ENCODE measurements at places on chromosomes 2 and 18.
A peak's percentile ranks its signal among the peaks of the same experiment; 100 is the strongest.

DNA sequence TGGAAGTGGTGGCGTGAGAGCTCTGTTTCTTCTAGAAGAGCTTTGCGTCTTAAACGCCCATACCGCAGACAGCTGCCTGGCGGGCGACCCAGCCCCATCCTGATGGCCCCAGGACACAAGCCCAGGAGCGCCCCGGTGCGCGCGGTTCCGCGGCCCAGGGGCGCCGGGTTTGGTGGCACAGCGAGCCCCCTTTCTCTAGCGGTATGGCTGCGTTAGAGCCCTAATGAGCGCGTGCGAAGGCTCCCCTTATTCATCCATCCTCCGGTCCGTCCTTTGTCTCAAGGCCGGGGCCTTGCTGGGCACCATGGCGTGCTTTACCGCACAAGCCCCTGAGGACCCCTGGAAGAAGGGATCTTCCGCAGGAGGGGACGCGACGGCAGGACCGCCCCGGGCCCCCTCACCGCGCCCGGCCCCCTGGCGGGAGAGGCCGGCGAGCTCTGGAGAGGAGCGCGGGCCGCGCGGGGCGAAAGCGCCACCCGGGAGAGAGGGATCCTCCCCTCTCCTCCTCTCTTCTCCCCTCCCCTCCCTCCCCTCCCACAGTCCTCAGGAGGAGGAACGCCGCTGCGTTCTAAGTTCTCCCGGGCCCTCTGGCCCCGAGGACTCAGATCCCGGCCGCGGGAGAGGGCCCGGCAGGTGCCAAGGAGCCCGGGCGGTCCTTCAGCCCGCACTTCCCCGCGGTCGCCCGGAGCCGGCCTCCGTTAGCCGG is 626 bp upstream of the SLC1A4 start:
- DNase-seq = peak; percentile 57

GRCh38 chr2:121635371-121635770 is 13.9 kb downstream of the CLASP1 start:
- no peak for DNase-seq

DNA sequence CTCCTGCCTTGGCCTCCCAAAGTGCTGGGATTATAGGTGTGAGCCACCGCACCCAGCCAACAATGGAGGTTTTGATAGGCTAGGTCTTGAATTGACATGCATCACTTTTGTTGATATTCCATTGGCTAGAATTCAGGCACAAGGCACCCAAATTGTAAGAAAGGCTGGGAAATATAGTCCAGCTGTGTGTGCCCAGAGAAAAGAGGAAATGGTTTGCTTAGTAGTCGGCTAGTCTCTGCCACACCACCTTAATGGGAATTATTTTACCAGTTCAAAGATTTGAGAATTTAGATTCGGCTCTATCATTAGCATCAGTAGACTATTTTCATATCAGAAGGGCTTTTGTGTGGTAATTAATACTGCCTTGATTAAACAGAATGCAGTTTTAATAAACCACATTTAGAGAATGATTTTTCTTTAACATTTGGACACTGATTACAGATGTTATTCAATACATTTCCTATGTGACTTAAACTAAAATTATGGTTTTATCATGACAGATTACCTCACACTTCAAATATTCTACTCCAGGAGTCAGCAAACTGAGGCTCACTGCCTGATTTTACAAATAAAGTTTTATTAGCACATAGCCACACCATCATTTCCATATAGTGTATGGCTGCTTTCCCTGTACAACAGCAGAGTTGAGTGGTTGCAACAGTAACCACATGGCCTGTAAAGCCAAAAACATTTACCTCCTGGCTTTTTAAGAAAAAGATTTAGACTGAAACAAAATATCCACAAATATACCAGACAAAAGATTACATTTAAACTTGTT is 27.4 kb downstream of the DBI start:
- DNase-seq = no peak

DNA sequence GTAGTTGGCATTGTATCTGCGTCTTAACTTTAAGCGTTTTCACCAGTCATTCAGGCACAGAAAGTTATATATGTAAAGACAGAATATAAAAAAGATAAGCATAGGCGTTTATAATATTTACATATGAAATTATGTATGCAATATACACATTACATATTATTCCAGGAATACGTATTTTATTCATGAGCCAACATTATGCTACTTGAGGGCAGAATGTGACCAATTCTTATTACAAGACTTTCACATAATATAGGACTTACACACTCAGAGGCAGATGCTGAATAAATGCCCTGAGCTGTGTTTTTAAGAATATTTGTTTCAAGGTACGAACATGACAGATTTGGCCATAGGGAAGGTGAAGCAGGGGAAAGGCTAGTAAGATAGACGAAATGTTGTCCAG is 874.7 kb downstream of the NRXN1 start:
- no peak for DNase-seq

GRCh38 chr2:216315802-216316603 is 56.3 kb downstream of the MARCHF4 start:
- DNase-seq = peak; percentile 96

GRCh38 chr18:48993586-48993985 is 42.8 kb upstream of the SMAD7 start:
- peak; percentile 71 for DNase-seq

GRCh38 chr2:163621445-163622004 is 114.3 kb downstream of the FIGN start:
- no peak for DNase-seq

DNA sequence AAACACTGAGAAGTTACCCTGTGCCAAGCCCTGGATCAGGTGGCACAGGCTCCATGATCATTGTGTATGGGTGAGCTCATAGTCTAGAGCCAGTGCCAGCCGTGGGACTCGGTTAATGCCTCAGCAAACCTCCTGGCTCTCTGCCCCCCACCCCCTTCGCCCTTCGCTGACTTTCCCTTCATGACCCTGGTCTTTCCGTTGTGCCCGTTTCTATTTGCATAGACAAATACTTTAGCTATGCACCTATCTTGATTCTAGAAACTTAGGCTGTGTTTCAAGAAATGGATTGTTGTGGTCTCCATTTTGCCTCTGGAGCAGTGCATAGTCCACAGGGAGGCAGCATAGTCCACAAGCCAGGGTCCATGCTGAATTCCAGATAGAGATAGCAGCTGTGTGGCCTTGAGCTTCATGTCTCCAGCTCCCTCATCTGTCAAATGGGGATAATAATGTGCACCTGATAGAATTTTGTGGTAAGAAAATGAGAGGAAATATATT is 44.8 kb upstream of the KDM3A start:
- no peak for DNase-seq

GRCh38 chr2:104033399-104033798 is 820.5 kb upstream of the POU3F3 start:
- DNase-seq = no peak

GRCh38 chr2:15747603-15748471 is 156.2 kb downstream of the DDX1 start:
- DNase-seq = no peak

DNA sequence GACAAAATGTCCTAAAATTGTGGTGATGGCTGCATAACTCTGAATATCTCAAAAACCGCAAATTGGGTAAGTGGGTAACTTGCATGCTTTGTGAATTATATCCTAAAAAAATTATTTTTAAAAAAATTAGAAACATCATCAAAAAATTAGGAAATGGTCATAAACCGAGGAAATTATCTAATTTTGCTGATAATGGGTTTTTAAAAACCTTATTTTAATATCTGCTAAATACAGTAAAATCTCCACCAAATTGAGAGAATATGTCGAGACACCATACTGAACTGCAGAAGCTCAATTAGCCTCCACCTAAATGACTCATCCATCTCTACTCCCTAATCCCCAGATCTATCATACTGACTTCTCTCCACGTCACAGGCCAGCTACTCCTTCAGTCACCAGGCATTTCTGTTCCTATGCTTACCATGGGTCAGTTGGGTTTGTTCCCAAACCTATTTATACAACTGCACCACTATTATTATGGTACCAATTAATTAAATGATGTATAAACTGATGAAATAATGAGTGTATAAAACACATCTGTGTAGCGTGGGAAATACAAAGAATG is 36.1 kb downstream of the SPIRE1 start:
- DNase-seq = peak; percentile 34

GRCh38 chr18:31931886-31932240 is 11.1 kb downstream of the TRAPPC8 start:
- DNase-seq = no peak

DNA sequence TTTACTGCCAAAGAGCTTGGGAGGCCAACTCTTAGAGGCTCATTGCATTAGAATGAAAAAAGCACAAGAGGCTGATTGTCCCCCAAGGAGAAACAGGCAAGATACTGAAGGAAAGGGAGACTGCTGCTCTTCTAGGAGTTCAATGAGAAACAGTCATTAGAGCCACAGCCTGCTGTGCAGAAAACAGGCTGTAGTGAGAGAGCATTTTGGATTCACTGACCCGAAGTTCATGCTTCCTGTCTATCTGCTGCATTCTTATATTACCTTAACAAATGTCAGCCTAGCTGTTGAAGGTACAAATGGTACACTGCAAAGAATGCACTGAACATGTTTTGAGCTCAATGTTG is 423.3 kb downstream of the SETBP1 start:
- DNase-seq = no peak

GRCh38 chr2:218783688-218784087 is 1.7 kb downstream of the CYP27A1 start:
- no peak for DNase-seq

- no peak for DNase-seq
Measured at GRCh38 chr2:52500561-52500960, 1267.0 kb upstream of the CHAC2 start.

GRCh38 chr2:160055726-160056108 is 6.7 kb downstream of the PLA2R1 start:
- no peak for DNase-seq

- DNase-seq = no peak
Measured at GRCh38 chr2:122216071-122216470, 460.6 kb downstream of the TSN start.

DNA sequence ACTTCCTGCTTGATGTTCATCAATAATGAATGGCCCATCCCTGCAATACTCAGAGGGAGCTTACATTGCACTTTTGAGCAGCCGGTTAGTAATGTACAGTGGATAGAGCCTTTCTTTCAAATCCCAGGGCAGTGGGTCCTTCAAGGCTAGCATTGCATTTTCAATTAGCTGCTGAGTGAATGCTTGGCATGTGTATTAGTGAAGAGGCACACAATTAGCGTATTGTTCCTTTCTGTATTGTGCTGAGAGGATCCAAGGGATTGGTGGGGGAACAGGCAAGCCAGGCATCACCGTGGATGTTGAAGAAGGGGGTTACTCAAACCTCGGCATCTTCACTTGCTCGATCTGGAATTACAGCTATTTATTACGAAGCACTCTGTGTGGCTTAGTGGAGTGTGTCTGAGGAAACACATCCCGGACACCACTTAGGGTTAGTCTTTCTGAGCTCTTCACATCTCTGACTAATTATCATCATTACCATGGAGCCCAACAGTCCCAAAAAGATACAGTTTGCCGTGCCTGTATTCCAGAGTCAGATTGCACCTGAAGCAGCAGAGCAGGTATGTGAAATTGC is at the start of gene PPP1R1C:
TSS of gene PPP1R1C (plus strand) at position 222 of the 574 bp plus-strand sequence. CDS start at position 480, 258 bp downstream.
- no peak for DNase-seq

DNA sequence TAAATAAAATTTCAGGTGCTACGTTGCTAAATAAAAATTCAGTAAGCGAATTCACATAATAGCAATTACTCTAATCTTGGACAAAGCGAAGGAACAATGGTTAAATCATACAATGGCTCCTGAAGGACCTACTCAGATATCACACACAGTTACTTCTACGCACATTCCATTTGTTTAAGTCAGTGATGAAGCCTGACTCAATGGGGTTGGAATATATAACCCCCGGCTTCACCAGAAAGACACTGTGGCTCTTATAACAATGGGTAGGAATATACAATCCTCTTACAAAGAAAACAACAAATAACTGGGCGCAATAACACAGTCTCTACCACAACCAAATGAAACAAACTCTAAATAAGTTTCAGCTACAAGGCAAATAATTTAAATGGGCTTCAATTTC is 349.5 kb downstream of the IRS1 start:
- DNase-seq = no peak

DNA sequence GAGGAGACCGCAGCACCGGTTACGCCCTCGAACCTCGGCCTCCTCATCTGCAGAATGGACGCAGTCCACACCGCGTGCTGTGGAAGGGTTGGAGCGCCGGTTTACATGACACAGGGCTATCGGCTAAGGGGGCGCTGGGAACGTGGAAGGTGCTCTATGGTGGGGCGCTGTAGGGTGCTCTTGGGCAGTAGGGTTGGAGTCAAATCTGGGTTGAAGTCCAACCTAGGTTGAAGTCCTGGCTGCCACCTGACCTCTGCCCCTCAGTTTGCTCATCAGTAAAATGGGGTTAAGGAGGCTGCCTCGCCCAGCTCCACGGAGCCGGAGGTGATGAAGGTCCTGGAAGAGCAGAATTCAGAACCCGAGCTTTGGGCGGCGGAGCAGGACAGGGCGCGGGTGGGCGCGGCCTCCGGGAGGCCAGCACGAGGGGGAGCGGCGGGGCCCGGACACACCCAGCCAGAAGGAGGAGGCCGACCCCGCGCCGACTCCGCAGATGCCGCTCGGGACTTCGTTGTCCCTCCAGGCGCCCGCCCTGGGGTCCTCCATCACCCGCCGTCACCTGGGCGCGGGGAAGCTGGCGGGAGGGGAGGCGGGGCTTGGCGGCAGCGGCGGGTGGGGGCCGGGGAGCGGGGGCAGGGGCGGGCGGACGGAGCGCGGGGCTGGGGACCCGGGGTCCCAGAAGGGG is 558 bp upstream of the GAREM2 start:
- no peak for DNase-seq

- no peak for DNase-seq
Measured at GRCh38 chr2:53021828-53022227, 745.8 kb upstream of the CHAC2 start.

DNA sequence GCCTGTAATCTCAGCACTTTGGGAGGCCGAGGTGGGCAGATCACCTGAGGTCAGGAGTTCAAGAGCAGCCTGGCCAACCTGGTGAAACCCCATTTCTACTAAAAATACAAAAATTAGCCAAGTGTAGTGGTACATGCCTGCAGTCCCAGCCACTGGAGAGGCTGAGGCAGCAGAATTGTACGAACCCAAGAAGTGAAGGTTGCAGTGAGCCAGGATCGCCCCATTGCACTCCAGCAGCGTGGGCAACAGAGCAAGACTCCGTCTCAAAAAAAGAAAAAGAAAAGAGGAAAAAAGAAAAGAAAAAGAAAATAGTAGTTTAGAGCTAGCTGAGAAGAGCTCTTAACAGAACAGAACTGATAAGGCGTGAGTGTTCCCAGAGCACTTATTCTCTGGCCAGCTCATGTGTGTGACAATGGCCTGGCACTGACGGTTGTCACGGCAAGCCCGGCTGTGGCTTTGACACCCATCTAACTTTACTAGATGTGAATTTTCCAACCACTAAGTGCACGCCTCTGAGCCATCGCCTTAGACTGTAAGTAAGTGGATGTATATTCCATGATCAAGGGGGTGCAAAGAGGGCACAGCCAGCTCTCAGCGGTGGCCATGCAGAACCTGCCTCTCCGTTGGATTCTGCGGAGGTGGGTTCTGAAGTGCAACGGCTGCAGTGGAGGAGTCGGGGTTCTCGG is 80.0 kb downstream of the ZNF516 start:
- no peak for DNase-seq

DNA sequence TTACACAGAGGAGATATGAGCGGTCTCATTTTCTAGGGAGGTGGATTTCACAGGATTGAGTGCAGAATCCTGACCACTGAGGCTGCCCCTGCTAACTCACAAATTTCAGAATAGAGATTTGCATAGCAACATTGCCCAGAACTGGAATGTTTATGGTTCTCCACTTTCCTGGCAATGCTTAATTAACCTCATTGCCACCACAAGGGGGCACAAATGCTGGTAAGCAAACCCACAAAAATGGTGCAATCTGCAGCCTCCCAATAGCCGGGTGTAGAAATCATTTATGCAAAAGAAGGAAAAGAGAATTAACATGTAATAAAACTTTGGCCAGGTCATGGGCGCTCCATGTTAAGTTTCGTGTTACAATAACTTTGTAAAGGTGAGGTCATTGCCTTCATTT is 112.4 kb downstream of the CYRIA start:
- no peak for DNase-seq
